Ammon's horn (tissue), 1 donor: ENCODE measurements at places on chromosomes 2 and 18.

DNA sequence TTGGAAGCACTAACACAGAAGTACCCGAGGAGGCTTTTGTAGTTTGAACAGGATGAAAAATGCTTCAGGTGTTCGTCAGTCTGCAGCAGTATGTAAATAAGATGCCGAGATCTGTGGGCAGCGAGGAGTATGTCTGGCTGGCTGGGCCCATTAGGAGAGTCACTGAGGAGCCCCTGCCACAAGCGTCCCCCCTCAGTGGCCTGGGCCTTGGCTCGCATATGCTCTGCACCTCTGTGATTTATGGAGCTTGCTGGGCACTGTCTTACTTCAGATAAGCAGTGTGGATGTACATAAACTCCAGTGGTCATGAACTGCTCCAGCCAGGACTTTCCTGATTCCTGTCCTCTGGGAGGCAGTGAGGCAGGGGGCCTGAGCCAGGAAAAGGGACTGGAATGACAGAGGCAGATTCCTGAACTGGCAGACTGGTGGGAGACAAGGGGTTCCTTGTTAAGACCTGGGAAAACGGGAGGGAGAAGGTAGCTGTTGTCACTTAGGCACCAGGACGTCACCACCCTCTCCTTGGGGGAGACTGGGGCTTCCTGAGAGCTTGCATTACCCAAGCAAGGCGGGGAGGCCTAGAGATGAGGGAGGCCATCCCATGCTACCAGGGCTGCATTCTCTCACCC is 46.0 kb downstream of the CELF4 start:
- DNase-seq: no peak

DNA sequence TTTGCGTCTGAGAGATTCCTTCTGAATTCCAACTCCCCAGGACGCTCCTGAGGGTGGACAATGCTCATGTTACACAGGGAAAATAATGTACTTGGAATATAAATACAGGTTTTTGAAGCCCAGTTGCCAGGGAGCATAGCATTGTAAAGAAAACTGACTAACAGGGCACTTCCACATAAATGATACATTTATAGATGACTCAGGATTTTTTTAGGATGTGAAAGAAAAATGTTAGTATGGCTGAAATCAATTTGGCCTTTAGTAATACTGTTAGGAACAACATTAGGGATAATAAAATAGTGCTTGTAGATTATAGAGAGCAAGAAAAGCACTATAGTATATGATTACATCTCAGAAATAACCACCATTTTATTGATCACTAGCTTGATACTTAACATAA is 23.6 kb downstream of the ZNF397 start:
- DNase-seq: no peak

GRCh38 chr2:241263061-241263460 is 52.4 kb downstream of the HDLBP start:
- DNase-seq: no peak

GRCh38 chr18:74489676-74490075 is 6.5 kb upstream of the CNDP2 start:
- no peak for DNase-seq

DNA sequence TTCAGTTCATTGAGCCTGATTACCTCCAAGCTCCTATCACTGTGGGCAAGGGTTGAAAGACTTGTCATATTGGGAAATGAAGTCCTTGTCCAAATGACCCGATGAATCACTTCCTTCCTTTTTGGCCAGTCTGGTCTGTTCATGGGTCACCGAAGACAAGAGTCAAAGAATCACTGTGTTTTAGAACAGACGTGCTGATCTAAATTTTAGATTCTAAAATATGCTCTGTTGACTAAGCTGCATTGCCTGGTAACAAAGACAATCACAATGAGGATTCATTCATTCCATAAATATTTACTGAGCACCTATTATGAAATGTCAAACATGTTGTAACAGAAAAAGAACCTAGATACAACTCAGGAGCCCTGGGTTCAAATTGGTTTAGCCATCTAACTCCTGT is 99.4 kb upstream of the RND3 start:
- no peak for DNase-seq

DNA sequence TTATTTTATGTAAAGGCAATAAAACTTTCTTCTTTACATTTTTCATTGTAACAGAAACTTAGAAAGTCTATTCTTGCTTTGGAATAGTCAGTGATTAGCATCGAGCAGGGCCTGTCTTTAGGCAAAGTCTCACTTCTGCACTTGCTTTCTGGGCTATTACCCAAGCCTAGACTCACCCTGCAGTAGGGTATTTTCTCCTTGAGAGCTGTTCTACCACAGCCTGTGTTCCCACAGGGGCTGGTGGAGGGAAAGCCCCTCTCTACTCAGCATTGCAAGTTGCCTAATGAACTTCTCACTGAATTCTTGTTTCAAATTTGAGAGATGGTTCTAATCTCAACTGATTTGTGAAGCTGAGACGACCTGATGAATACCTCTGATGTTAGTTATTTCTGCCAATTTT is 111.7 kb upstream of the KLHL14 start:
- no peak for DNase-seq

GRCh38 chr2:30417253-30417652 is 29.8 kb upstream of the LCLAT1 start:
- peak; percentile 50 for DNase-seq

DNA sequence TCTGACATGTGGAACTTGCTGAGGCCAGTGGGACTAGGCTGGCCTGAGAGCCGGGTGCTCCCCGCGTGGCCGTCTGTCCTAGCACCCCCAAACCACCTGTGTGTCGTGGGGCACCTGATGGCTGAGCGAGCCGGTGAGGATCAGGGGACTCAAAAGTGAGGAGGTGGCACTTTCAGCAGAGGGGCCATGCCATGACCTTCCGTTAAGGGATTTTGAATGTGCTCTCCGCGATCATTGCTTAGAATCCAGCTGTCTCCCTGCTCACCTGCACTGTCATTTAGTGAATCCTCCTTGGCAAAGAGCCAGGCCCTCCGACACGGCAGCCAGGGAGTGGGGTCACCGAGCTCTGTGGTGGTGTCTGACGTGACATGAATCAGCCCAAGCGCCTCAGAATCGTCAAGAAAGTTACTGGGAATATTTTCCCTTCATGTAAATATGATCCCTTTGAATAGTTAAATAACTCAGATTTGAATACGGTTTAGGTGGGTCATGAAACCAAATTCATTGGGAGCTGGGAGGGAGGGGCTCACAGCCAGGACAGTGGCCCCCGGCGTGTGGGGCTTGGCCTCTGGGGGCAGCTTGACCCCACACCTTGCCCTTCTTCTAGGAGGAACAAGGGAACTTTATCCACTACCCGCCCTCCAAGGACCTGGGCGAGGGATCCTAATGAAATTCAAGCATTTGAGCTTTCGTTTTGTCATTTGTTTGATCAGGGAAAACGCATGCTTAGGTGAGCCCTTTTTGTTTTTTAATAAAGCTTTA is 9.5 kb downstream of the NFATC1 start:
- no peak for DNase-seq

GRCh38 chr2:224924631-224925030 is 117.6 kb downstream of the DOCK10 start:
- DNase-seq: no peak

GRCh38 chr2:6418291-6418690 is 447.4 kb downstream of the CMPK2 start:
- no peak for DNase-seq

DNA sequence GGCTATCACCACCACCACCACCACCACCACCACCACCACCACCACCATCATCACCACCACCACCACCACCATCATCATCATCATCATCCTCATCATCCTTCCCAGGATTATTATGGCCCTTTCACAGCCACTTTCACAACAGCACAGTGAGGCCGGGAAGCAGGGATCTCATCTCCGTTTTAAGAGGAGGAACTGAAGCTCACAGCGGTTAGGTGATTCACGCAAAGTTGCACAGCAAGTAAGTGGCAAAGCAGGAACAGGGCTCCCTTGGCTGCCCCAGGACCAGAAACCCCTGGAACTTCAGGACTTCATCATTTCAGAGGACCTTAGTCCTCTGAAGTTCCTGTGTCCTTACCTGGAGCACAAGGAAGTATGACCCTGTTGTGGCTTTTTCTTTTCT is 26.8 kb downstream of the MRPL35 start:
- no peak for DNase-seq

GRCh38 chr18:44758861-44759631 is 78.4 kb downstream of the SETBP1 start:
- DNase-seq: no peak

DNA sequence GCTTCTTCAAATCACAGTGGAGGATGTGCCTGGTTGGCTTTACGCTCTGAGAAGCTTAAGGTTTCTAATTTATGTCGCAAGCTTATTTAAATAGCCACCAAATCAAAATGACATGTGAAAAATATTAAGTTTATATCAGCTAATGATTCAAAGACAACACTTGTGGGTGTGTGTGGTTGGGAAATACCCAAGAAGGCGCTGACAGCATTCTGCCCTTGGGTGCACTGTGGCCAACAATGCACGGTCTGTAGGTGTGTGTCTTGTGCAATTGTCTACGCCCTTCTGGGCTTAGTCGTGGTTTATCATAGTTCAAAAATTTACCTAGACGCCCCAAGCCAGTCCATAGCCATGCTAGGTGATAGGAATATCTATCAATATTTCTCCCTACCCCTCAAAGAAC is 60.9 kb downstream of the KCTD1 start:
- DNase-seq: no peak

GRCh38 chr2:44112096-44112495 is 56.6 kb upstream of the PPM1B start:
- no peak for DNase-seq

- no peak for DNase-seq
Observed at GRCh38 chr2:191352536-191352935, 107.3 kb downstream of the MYO1B start.

DNA sequence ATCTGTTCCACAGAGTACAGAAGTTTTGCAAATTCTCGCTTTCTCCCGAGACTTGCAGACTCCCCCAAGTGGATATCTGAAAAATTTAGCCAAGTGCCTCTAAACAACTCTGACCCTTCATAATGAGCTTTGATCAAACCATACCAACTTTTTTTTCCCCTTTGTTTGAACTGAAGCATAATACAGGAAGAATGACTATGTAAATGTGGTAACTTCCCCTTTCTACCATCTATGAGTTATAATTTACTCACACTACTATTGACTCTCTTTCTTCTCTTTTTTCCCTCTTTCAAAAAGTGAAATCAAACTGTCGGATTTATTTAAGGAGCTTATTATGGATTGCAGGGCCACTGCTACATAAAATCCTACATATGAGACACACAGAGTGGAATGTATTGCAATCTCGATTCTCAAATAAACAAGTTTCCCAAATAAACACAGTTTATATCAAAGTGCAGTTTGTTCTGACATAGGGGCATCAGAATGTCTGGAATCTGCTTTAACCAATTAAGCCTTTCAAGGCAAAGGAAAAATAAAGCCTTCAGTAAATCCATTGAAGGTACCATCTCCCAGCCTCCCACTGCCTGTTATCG is 1.4 kb upstream of the ZNF804A start:
- peak; percentile 15 for DNase-seq

- no peak for DNase-seq
Observed at GRCh38 chr2:174157053-174157452, 91.3 kb downstream of the OLA1 start.

DNA sequence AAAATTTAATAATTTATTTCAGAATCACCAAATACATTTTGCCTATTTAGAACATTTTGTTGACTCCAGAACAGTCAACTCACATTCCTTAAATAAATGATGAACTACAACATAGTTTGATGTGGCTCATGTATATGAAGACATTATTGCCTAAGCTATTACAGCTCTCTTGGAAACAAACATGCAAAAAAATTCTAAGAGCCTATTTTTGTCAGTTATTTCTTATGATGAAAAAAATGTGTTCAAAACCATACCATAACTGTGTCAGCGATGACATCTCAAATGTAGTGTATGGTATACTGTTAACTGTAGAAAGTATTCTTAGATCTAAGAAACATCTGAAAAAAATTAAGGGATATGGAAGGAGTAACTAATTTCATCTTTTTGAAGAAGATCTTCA is 6.3 kb upstream of the EMILIN2 start:
- no peak for DNase-seq

DNA sequence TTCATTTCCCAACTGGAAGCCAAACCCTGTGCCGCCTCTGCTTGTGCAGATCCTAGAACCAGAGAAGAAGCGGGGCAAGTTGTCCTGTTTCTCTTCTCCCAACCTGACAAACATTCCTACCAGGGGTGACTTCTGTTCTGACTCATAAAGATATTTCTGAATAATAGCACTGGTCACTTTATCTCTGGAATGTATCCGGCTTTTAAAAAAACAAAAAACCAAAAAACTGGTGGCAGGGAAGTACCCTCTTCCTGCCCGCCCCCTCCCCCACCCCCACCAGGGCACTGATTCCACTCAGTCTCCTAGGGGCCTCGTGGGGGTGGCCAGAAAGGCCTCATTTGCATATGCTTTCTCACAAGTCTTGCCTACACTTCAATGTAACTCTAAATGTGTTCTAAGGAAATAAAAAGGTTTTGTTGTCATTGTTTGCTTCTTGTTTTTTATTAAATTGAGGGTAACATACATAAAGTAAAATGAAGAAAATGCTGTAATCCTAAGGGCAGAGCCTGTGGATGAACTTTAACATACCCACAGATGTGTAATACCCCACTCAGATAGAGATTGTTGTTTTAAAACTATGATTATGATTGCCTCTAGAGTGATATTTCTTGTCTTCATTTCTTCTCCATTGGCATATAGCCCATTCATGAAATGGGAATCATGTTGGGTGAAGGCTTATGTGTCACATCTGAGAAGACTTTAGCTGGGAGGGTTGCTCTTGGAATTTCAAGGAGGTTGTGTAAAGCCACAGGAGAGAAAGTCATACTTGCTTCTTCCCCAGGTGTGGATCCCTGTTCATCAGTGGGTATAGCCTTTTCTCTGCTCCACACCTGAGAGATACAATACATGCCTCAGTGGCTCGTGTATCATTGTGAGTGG is 5.3 kb upstream of the FOSL2 start:
- no peak for DNase-seq

- no peak for DNase-seq
Observed at GRCh38 chr2:231483398-231484329, 19.4 kb upstream of the NCL start.

DNA sequence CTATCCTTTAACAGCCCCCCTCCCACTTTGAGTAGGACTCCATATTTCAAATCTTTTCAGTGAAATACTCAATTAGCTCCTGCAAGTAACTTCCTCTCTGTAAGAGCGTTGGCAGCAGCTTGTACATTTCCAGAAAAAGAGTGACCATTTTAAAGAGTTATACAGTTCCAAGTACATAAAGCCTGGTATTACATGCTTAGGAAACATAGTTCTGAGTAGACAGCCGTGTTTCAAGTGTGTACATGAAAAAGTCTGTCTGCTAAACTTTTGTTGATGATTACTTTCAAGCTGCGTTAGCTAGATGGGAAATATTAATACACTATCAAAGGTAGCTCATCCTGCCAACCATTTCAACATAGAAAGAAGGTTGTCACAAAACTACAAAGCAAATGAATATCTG is 112.8 kb downstream of the ZNF521 start:
- no peak for DNase-seq
